EH (cell line): ENCODE measurements at places on chromosomes 11 and 22.

- no peak for DNase-seq
Measured at GRCh38 chr11:32840587-32840986, 10.9 kb downstream of the PRRG4 start.

DNA sequence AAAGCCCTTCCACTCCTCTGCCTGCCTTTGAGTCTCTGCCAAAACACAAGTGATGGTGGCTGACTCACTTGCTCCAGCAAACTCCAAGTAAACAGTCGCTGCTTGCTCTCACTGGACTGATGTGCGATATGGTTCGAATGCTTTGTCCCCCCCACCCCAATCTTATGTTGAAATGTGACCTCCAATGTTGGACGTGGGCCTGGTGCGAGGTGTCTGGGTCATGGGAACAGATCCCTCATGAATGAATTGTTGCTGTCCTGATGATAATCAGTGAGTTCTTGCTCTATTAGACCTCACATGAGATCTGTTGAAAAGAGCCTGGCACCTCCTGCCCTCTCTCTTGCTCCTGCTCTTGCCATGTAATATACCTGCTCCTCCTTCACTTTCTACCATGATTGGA lies 747.9 kb downstream of the OPCML start:
- DNase-seq: peak; percentile 48

GRCh38 chr11:110778343-110778742 lies 66.1 kb upstream of the ARHGAP20 start:
- peak; percentile 64 for DNase-seq

- peak; percentile 24 for DNase-seq
Measured at GRCh38 chr11:64608046-64608445, 17.0 kb downstream of the SLC22A12 start.

GRCh38 chr11:33211153-33211552 lies 46.0 kb upstream of the HIPK3 start:
- no peak for DNase-seq

DNA sequence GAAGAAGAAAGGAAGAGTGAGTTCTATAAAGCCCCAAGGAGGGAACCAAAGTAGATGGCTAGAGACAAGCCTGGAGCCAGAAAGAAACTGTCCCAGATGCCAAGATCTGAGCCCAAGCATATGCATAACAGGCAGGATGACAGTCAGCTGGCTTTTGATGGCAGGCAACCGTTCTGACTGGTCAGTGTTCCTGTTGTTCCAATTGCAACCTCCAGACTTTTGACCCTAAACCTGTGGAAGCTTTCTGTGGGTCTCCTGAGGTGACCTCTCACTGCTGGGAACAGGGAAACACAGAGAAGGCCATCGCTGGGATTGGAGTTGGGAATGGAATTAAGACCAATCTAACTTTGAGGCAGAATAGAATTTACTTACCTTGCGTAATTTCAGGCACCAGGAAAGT lies 21.6 kb upstream of the NNMT start:
- DNase-seq: no peak

DNA sequence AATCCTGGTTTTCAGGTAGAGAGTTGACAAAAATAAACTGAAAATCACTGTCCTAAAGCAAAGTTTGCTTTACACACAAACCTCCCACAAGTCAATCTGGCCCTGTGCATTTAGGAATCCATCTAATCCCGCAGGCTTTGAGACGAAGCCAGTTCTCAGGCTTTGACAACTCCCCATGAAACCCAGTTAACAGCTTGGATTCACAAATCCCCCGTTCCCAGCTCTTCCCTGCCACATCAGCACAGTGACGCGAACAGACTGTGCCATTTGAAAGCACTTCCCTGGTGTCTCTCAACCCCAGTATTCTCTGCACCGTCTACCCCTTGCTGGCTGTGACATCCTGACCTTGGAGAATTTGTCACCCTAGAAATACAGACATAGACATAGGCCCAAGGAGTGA lies 117.8 kb downstream of the OPCML start:
- DNase-seq: no peak

GRCh38 chr22:44179196-44179988 lies 1.3 kb upstream of the PARVG start:
- DNase-seq: no peak

- DNase-seq: no peak
Measured at GRCh38 chr11:66100272-66101065, 30.4 kb downstream of the PACS1 start.

DNA sequence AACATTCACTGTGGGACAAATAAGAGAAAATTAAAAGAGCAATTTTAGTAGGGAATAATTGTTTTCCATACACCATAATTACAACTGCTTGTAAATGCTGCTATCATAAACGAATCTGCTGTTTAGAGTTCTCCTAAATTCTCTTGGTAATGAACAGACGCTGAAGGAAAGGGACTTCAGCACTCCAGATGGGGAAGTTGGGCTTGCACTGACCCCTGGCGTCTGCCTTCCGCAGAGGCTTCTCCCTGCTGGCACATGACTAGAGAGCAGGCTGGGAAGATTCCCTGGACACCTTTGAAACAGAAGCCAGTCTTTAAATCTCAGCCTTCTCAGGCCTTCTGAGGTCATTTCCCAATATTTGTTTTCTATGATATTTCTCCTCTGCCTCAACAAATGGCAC lies 84.1 kb downstream of the NXPE2 start:
- DNase-seq: peak; percentile 61

DNA sequence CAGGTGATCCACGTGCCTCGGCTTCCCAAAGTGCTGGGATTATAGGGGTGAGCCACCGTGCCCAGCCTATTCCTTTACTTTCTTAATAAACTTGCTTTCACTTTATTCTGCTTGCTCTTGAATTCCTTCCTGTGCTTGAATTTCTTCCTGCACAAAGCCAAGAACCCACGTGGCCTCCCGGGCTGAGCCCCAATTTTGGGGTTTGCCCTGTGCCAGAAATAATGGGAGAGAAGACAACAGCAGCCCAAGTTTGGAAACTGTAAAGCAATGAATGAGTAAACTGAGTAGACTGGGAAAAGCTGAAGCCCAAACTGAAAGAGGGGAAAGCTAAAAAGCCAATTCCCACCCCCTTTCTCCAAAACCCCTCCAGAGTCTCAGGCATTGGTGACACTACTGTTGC lies 136.4 kb downstream of the NECTIN1 start:
- no peak for DNase-seq

- DNase-seq: peak; percentile 34
Measured at GRCh38 chr11:61679296-61679695, 895 bp upstream of the DAGLA start.

DNA sequence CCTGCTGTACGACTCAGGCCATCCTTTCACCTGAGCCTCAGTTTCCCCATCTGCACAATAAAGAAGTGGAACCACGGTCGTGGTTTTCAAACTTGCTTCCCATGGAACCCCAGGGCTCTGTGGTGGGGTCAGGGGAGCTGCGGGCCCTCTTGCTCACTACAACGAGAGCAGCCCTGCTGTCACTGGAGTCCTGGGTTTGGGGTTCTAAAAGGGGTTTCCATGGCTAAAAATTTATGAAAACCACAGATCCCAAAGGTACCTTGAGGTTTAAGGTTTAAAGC lies 45.4 kb upstream of the CARS1 start:
- DNase-seq: no peak

- peak; percentile 82 for DNase-seq
Measured at GRCh38 chr11:94700622-94701021, 67.5 kb upstream of the AMOTL1 start.

GRCh38 chr22:41576877-41577276 lies 12.8 kb downstream of the PMM1 start:
- DNase-seq: peak; percentile 64

DNA sequence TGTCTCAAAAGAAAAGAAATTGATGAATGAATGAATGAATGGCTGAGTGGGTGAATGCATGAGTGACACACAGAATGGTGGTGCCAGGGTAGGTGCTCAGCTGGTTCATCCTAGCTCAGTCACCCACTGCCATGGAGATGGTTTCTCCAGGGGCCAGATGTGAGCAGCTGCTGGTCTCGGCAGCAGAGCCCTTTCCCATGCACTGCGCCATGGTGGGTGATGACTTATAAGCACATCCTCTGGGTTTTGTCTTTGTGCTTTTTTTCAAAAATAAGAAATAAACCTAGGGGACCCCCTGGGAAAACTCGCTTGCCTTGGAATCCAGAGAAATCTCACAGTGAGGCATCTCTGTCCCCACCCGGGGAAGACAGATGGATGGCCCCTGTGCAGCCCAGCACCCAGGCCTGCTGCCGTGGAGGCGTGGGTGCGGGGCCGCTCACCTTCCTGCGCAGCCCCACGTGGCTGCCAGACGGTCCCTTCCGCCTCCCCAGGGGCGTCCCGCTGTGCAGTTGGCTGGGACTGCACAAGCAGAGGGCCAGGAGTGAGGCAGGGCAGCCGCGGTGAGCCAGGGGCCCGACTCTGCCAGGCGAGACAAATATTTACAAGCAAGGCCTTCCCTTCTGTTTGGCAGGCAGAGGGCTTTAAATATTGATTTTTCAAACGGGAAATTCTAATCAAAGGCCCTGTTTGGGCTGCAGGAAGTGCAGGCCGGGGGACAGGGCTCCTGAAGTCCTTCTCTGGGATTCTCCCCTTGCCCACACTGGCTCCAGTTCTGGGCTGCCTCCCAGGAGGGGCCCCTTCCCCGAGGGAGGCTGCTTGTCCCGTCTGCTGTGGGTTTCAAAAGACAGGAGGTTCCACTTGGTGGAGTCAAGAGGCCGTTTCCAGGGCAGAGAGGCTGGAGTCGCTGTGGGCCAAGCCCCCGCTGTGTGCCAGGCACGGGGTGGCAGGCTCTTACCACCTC lies 24.3 kb downstream of the MPPED1 start:
- DNase-seq: no peak

GRCh38 chr11:11401960-11402535 lies 49.0 kb upstream of the CSNK2A3 start:
- DNase-seq: no peak

DNA sequence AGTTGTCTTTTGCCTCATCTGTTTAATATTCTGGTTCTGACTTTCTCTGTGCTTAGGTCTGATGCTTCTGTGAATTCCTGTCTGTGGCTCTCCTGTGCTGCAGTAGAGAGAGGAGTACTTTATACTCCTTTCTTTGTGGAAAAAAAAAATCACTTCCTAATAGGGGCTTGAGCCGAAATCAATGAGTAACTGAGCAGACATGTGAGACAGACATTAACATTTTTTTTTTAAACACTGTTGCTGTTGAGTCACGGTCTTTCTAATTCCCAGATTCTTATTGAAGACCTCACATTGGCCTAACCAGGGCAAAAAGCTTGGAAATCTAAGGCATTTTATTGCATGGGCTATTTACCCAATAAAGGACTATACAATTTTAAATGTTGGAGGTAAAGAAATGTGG lies 86.1 kb downstream of the GRM5 start:
- DNase-seq: peak; percentile 77

- DNase-seq: no peak
Measured at GRCh38 chr11:40602866-40603552, 856.4 kb downstream of the LRRC4C start.

GRCh38 chr11:130604606-130605005 lies 156.2 kb downstream of the ADAMTS15 start:
- DNase-seq: no peak

GRCh38 chr22:30041881-30042280 lies 38.4 kb upstream of the HORMAD2 start:
- no peak for DNase-seq

DNA sequence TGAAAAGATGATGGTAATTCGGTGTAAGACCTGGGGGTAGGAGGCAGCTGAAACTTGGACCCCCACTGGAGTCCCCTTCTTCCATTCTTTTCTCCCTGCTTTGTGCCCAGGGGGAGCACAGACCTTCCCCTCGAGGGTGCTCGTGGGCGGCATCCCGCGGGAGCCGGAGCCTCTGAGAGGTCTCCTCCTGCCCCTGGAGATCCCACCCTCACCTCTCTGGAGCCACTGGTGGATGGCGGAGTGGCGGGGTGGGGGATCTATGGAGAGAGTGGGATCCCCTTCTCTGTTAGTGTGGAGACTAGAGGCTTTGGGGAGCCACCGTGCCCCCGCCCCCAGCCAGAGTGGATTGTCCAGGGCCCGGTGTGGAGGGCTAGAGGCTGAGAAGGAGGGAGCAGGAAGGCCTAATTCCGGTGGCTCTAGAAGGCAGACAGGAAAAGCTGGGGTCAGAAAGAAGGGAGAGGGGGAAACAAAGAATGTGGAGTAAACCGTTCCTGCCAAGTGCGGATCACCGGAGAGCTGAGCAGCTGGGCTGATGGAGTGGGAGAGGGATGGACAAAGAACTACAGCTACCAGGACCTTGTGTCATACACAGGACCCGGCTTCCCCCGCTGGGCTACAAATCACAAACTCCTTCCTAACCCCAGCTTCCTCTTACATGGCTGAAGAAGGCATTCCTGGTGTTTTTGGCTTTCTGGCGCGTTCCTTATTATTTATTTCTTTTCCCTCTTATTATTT lies 41.9 kb downstream of the KCNJ1 start:
- no peak for DNase-seq

DNA sequence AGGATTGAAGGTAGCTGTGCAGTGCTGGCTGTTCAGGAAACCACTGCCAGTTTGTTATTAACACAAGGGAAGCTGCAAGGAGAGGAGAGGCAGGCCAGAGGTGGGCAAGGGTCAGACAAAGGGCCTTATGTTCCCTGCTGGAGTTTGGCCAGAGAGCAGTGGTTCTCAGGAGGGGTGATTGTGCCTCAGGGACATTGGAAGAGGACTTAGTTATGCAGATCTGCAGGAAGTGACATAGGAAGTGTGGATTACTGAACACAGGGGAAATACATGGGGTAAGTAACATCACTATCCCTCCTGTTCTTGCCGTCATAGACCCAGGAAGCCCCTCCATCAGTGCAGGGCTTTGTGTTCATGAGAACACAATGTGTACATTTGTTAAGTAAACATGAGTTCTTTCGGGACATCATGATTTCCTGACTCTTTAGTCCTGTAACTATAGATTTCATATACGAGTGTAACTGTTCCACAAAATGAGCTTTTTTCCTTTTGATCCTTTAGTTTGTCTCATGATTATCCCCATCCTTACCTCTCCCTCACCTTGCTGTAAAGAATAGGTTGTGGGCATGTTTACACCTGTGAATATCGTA lies 5.9 kb downstream of the SRRD start:
- DNase-seq: no peak

DNA sequence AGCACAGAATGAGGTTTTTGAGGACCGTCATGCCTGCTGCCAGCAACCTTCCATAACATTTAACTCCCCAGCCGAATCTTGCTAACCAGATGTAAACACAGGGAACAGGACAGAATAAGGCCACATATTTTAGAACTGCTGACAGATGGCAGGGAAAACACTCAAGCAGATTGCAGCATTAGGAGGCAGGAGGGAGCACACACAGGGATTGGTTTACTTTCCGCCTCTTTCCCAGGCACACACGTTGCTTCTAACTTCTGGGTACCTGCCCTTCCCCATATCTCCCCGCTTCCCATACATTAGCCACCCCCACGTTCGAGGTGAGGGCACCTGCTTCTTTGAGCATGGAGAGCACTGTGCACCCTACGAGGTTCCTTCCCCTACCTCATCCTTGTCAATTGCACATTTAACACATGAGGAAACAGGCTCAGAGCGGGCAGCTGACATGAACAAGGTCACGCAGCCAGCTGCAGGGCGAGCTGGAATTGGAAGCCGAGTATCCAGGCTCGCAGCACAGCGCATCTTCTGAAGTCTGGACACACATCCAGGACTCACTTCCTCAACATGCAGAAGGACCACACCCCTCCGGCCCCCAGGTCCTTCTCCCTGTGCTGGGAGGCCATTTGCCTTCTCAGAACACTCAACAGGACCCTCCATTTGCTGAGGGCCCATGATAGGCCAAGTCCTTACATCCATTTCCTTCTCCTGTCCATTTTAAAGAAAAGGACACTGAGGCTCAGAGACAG lies 18.7 kb downstream of the ASPHD2 start:
- DNase-seq: no peak

- peak; percentile 74 for DNase-seq
Measured at GRCh38 chr11:3178349-3178748, 13.2 kb upstream of the OSBPL5 start.
